Brain (organoid and tissue), 16 donors: ENCODE measurements at places on chromosomes 6 and 20. TPM values are rescaled to one million over a fixed set of nuclear protein-coding genes. Genes with fewer than 3 reads are reported as not detected.

SPTLC3 gene
- 0.34 TPM for polyA plus RNA-seq

SLC52A3 gene
- polyA plus RNA-seq, result 7.4 TPM

OR2H2 gene
- not detected for polyA plus RNA-seq

ECHDC1 gene
- polyA plus RNA-seq, result 19.6 TPM

CRISP3 gene
- not detected for polyA plus RNA-seq

DOP1A gene
- 7.1 TPM for polyA plus RNA-seq

SLC22A7 gene
- polyA plus RNA-seq, result not detected

LY6G6F gene
- polyA plus RNA-seq, result not detected

TINAG gene
- polyA plus RNA-seq, result not detected

OR2J2 gene
- polyA plus RNA-seq, result not detected

ARMH2 gene
- polyA plus RNA-seq, result not detected

TRAPPC3L gene
- polyA plus RNA-seq, result not detected

SEL1L2 gene
- polyA plus RNA-seq, result not detected

TCP1 gene
- polyA plus RNA-seq, result 432 TPM

HELZ2 gene
- polyA plus RNA-seq, result 36.2 TPM

PNLDC1 gene
- 0.36 TPM for polyA plus RNA-seq

SNAP91 gene
- polyA plus RNA-seq, result 70.0 TPM

VWA7 gene
- polyA plus RNA-seq, result 8.1 TPM

MANEA gene
- 4.3 TPM for polyA plus RNA-seq

SOX18 gene
- polyA plus RNA-seq, result 7.2 TPM

SALL4 gene
- not detected for polyA plus RNA-seq

SPATA25 gene
- 0.83 TPM for polyA plus RNA-seq

SLC26A8 gene
- polyA plus RNA-seq, result 0.14 TPM

RAET1L gene
- not detected for polyA plus RNA-seq

TRIM38 gene
- polyA plus RNA-seq, result 0.22 TPM

NRSN1 gene
- 123 TPM for polyA plus RNA-seq

NMBR gene
- polyA plus RNA-seq, result 0.41 TPM

RAET1G gene
- not detected for polyA plus RNA-seq

SLA2 gene
- polyA plus RNA-seq, result 0.49 TPM

TREML1 gene
- not detected for polyA plus RNA-seq

BPIFB4 gene
- polyA plus RNA-seq, result not detected

POLH gene
- polyA plus RNA-seq, result 14.0 TPM

CLVS2 gene
- polyA plus RNA-seq, result 0.58 TPM

SLC22A23 gene
- 25.9 TPM for polyA plus RNA-seq

CD93 gene
- 8.5 TPM for polyA plus RNA-seq

HACE1 gene
- 7.8 TPM for polyA plus RNA-seq

OTOR gene
- polyA plus RNA-seq, result not detected

CNKSR3 gene
- 72.5 TPM for polyA plus RNA-seq

PGM3 gene
- 10.3 TPM for polyA plus RNA-seq

MRPS18B gene
- 127 TPM for polyA plus RNA-seq

GMNN gene
- polyA plus RNA-seq, result 25.0 TPM

PBOV1 gene
- not detected for polyA plus RNA-seq

GLP1R gene
- 12.7 TPM for polyA plus RNA-seq

IMPG1 gene
- 0.08 TPM for polyA plus RNA-seq

NOX3 gene
- polyA plus RNA-seq, result not detected

STK38 gene
- polyA plus RNA-seq, result 39.2 TPM

LGSN gene
- 5.6 TPM for polyA plus RNA-seq

NELFE gene
- polyA plus RNA-seq, result 200 TPM

LST1 gene
- polyA plus RNA-seq, result 11.2 TPM

PKHD1 gene
- not detected for polyA plus RNA-seq

JAG1 gene
- polyA plus RNA-seq, result 15.6 TPM

EYA2 gene
- polyA plus RNA-seq, result 24.9 TPM

OPRL1 gene
- 10.8 TPM for polyA plus RNA-seq
